ENCODE measurements at places on chromosomes 2 and 18.

DNA sequence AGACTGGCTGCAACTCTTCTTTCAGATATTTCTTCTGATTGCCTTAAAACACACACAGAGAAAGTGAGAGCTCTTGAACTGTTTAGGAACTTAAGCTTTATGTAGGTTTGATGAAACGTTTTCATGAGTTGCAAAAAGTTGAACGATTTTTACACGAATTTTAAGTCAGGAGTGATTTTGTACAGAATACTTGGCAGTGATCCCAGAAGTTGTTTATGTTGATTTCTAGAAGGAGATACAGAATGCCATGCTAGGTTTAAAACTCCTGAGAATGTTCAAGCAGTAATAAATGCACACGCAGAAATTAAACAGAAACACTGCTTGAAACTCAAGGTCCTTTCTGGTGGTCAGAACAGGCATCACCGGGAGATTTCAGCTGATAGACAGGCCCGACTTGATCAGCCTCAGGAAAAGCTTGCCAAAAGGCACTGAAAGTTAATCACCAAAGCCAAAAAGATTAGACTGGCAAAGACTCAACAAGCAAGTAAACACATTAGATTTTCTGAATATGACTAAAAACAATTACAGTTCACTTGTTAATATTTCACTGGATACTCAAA is 123.1 kb downstream of the SOCS6 start:
- no peak for DNase-seq

- DNase-seq, result no peak
These were observed 14.7 kb upstream of the DAW1 start for GRCh38 chr2:227856697-227857096.

DNA sequence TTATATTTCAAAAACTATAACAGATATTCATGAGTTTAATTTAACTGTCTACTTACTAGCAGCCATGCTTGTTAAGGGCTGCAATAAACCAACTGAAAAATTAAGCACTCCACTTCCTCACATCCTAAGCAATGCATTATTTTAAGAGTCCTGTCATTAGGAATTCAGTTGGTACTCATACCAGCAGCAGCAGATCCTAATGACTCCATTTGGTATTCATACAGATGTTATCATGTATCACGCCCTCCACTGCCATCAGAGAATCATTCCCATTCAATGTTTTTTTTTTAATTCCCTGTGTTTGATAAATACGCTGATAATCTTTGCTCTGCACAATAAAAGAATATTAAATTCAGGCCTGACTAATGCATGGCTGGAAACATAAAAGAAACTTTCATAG is 236.8 kb downstream of the AFF3 start:
- no peak for DNase-seq

DNA sequence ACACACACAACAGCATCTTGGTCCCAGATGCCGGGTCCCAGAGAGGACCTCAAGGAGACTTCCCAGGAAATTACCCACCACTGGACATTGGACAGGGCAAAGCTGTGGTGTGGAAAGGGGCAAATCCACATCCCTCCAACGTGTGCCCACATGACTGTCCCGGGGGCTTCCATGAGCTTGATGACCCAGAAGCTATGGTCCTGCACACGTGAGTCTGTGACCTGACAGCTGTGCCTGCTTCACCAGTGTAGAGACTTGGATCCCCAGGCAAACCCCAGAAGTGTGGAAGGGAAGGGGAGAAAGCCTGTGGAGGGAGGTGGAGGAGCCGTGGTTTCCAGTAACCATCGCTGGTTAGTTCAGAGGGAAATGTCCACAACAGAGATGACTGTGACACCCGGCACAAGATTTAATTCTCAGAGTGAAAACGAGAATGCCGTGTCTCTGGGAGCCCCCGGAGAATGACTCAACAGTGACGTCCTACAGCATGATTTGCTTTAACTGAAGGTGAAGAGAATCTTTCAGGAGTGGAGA is 19.1 kb upstream of the GPR55 start:
- no peak for DNase-seq

GRCh38 chr18:41751161-41751560 is 203.9 kb upstream of the PIK3C3 start:
- no peak for DNase-seq
